ENCODE measurements at places on chromosomes 2 and 18.
A peak's percentile ranks its signal among the peaks of the same experiment; 100 is the strongest.

GRCh38 chr2:16254356-16254965, 314.1 kb downstream of the MYCN start:
- no peak for DNase-seq

DNA sequence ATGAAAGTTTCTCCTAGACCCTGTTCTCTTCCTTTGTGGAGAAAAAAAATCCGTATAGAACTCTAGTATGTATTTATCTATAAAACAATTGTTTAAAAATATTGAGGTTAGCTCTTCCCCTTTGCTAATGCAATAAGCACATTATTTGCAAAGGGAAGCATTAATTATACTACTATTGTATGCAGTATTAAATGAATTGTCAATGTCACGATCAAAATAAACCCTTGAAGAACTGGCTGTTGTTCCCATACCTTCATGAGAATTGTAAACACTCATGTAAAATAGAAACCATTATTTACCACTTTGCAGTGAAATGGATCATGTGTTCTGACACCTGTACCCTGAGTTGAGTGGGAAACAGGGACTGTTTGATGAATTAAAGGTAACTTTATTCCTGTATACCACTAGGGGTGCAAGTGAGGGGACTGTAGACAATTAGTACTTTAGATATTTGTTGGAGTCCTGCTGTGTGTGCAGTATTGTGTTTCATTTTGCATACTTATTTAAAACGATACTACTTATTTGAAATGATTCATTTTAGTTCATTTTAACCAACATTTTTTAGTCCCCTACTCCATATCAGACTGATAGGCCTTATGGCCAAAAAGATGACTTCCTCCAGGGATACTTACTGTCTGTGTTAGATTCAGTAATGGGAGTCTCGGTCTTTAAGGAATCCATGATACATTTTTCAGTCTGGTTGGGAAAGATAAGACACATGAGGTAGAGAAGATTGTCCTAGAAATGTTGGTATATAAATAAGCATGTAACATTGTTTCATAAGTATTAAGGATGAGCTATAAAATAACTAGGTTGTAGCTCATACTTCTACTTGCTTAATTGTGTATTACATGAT, 7.9 kb downstream of the PKP4 start:
- peak; percentile 47 for DNase-seq

- no peak for DNase-seq
Measured at GRCh38 chr2:18903750-18904149, 314.4 kb upstream of the NT5C1B start.

DNA sequence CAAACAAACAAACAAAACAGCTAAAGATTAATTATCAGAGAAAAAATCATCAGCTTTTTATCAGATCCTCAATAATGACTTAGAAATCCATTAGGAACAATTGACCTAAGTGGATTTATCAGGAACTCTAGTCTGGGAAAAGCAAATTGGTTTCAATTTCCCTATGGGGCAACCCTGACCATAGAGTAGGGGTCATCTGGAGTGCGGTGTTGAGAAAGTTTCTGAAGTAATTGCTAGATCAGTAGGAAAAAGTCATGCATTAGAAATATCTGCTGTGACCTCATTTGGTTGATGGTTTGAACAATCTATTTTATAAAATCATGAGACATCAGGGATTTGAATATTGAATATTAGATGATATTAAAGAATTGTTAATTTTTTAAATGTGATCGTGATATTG, 507.9 kb downstream of the TXNL1 start:
- no peak for DNase-seq

GRCh38 chr2:119827866-119828507, 68.3 kb downstream of the PTPN4 start:
- no peak for DNase-seq

DNA sequence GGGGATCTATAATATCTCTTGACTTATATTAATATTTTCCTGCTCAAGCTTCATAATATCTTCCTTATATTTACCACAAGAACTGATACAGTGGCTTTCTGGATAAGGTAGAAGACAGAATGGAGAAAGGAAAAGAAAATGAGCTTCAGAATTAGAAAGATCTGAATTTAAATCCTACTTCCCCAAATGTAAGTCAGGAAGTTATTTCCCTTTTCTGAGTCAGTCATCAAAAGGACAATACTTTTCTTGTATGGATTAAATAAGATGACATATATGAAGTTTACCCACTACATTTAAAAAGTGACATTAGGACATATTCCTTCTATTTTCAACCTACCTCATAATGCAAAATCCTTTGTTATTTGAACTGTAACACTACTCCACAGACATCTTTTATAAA, 19.0 kb downstream of the KRCC1 start:
- no peak for DNase-seq
